ENCODE measurements at places on chromosomes 6 and 20. TPM values are rescaled to one million over a fixed set of nuclear protein-coding genes. Genes with fewer than 3 reads are reported as not detected.

- no peak for DNase-seq
These were observed 109.5 kb downstream of the F13A1 start for GRCh38 chr6:6210994-6211393.

DNA sequence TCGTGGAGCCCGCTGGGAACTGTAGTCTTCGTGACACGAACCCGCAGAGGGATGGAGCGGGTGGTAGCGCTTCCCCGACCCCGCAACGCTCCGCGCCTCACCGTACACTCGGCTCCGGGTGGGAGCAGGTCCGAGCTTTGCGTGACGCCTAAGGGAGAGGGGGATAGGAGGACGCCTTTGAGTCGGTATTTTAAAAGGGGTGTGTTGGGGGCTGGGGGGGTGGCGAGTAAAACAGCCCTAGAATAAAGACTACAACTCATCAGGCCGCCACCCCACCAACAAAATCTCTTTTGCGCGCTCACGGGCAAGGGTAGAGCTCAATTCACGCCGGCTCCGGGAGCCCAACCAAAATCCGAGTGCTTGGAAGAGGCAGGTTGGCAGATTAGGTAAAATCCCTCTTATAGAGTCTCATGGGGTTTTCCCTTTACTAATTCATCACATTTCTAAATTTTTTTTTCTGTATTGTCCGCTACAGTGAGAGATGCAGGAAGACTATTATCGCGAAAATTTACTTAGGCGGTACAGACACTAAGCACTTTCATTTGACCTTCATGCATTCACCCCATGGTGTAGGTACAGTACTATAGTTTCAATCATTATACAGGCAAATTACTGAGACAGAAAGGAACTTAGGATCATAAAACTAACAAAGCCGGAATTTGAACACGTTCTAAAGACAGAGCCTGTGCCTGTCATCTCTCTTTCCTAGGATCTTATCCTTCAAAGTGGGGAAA, 706 bp upstream of the SNX14 start:
- peak; percentile 71 for DNase-seq

GRCh38 chr6:73421534-73421933, 26.9 kb downstream of the DDX43 start:
- no peak for DNase-seq

GRCh38 chr20:40307997-40308396, 381.0 kb downstream of the MAFB start:
- DNase-seq: no peak

DNA sequence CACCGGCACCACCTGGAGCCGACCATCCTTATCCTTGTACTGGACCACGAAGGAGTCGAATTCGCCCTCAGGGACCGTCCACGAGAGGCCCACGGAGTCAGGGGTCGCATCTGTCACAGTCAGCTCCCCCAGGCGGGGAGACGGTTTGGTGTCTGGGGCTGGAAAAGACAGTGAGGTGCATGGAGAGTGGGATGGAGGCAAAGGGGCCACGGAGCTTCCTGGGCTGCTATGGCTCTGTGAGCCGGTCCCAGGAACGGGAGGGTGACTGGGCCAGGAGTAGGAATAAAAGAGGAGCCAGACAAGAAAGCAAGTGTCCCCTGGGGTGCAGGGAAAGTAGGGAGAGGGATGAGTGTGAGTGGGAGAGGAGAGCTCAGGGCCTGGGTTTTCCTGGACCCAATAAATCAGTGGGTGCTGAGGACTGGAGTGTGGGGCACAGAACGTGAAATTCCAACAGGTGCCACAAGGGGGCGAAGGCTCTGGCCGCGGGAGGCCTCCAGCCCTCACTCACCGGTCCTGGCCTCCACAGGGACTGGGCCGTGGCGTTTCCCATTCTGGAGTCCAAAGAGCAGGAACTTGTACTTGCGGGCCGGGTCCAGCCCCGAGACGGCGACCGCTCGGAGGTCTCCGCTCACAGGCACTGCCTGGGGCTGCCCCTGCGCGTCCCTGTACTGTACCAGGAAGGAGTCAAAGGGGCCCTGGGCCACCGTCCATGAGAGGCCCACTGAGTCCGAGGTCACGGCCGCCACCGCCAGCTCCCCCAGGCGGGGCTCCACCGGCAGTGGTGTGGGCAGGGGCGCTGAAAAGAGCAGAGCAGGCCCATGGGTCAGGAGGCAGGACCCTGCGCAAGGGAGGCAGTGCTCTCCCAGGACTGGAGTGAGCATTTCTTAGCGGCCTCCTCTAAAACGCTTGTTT, 9.9 kb downstream of the CYP21A2 start:
- peak; percentile 73 for DNase-seq

IL17F gene
- total RNA-seq: not detected

LINC00237 gene
- total RNA-seq: not detected

DNA sequence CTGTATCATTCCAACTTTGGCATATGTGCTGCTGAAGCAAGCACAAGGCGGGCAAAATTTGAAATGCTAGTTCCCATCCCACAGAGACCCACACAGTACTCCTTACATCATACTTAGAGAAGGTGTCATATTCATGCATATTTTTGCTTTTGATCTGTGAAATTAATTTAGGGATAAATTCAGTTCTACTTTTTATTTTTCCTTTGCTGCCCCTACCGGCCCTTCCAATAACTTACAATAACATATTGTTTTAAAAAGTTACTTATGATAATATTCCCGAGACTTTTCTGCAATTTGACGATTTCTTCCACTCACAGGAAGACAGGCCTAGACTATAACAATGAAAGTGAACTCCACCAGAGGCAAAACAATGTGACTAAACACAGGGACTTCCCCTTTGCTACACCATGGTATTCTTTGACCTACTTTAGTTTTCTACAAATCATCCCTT, 35.0 kb downstream of the SESN1 start:
- DNase-seq: peak; percentile 63
